ENCODE measurements at places on chromosomes 1 and 21.
A peak's percentile ranks its signal among the peaks of the same experiment; 100 is the strongest.

- no peak for DNase-seq
These were observed 263.5 kb upstream of the USP25 start for GRCh38 chr21:15466329-15466728.

DNA sequence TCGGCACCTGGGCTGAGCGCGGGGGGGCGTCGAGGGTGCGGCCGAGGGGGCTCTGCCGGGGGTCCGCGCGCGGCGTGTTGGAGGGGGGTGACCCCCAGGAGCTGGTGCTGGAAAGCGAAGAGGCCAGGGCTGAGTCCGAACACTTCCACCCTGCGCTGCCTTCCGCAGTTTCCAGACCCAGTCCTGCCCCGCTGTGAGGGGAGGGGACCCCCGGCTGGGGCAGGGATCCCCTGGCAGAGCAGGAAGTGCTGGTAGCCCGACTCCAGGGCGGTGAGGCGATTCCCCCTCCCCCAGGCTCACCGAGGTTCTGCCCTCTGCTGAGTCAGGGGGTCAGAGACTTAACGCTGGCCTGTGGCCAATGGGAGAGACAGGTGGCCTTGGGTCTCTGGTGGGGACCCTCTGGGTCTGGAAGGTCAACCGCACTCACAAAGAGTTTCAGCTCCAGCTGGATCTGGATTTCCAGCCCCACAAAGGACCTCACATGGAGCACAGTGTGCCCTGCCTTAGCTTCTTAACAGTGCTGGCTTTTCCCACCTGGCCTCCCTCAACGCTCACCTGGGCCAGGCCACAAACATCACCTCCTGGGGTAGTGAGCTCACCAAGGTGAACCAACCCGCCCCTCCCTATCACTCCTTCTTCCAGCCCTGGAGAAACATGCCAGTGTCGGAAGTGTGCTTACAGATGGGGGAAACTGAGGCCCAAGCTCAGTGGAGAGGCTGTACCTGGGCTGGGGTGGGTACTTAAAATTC lies 39.8 kb upstream of the SYNC start:
- DNase-seq, result peak; percentile 13

GRCh38 chr1:92165389-92165788 lies 52.3 kb upstream of the C1orf146 start:
- DNase-seq, result no peak

DNA sequence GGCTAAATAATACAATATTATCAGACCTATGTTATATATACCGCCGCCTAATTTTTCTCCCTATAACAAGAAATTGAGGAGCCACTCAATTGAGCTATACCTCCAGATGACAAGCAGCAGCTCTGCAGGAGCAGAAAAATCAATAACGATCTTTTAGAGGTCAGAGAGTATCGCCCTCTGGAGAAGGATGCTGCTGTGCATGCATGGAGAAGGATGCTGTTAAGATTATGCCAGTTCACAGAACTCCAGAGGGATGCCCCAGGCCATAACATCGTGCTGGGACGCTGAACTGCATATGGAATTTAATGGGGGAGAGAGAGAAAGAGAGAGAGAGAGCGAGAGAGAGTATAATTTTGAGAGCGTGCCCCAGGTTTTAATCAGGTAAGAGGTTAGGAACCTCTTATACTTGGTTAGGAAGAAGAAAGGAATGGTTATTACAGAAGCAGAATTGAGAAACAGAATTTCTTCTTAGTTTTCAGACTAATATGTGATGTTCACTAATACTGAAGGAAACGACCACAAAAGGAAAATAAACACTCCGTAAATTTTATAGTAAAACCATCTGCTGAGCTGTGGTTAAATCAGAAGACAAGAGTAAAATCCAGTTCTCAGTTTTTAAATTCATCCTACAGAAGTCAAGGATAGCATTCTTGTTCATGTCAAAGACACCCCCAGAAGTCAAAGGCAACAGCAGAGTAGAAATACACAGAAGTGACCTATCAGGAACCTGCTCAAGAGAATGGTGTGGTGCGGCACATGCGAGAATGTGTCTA lies 111.1 kb downstream of the SMYD2 start:
- DNase-seq, result no peak

DNA sequence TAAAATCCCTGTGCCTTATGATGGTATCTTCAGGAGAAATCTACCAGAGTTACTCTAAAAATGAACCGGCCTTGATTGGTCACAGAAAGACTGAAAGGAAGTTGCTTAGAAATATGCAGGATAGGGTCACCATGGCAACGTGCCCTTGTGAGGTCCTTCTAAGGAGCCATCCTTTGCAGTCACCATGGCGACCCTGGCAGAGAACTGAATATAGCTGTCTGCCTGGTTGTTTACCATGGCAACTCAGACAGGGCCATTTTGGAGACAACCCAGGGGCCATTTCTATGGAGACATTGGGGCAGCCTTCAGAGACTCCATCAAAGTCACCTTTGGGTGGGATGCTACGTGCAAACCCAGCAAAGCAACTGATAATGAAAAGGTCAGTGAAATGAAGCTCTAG lies 43.0 kb downstream of the SNX7 start:
- DNase-seq, result no peak

- peak; percentile 78 for DNase-seq
These were observed at the start of gene AMIGO1 for GRCh38 chr1:109509176-109510134. Gene AMIGO1 (minus strand): TSS chr1:109509727. CDS start chr1:109508912, 815 bp downstream.

DNA sequence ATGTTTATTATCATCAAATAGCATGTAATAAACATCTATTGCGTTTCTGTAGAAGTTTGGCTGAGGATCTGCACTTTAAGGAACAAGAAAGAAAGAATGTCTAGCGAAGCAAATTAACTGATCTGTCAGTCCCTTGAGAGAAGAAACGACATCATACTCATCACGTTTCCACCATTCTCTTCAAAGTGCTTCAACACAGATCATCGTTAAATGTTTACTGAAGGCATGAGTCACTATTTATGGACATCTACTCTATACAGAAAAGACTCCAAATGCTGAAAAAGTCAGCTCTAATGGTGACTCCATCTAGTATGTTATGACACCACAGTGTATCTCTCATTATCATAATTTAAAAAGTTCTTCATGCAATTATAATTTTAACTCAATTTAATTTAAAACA lies 369.1 kb downstream of the RGS7 start:
- no peak for DNase-seq
